ENCODE measurements at places on chromosomes 3 and 15.

GRCh38 chr3:45646051-45646585 lies 43.1 kb upstream of the SACM1L start:
- DNase-seq: no peak

DNA sequence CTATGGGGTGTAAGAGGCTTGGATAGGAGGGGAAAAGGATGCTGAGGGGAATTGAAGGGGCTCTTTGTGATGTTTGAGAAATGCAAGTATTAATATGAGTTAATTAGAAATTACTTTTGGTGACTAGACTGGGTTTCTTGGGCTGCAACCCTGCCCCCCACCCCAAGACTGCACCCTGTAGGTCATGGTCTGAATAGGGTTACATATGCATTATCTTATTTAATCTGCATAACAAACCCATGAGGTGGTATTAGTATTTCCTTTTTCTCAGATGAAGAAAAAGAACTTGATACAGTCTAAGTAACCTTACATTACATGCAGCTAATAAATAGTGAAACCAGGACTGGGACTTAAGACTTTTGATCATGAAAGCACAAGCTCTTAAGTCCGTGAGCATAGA lies 5.6 kb upstream of the ZBTB38 start:
- DNase-seq: no peak

DNA sequence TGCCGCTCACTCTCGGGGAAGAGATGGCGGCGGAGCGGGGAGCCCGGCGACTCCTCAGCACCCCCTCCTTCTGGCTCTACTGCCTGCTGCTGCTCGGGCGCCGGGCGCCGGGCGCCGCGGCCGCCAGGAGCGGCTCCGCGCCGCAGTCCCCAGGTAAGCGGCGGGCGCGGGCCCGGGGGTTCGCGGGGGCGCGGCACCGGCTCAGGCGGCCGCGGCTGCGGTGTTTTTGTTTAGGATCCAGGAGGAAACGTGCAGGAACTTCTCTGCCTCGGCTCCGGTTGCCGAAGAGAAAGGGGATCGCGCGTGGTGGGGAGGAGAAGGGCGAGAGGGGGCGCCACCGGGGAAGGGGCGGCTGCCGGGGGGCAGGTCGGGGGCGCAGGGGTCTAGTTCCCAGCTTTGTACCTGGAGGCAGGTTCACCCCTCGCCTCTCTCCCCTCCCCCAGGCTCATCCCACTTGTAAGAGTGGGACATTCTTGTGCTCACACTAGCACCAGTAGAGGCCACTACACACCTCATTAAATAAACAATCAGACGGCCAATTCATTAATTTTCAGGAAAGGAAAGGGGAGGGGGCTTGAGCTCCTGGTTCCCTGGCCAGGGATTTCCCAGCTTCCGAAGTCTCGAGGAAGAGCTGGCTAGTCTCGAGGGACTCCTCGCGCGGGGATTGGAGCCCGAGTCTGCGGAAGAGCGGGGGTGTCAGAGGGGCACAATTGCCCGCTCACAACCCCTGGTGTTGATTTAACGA lies 562 bp downstream of the NEO1 start:
- peak; percentile 76 for DNase-seq

DNA sequence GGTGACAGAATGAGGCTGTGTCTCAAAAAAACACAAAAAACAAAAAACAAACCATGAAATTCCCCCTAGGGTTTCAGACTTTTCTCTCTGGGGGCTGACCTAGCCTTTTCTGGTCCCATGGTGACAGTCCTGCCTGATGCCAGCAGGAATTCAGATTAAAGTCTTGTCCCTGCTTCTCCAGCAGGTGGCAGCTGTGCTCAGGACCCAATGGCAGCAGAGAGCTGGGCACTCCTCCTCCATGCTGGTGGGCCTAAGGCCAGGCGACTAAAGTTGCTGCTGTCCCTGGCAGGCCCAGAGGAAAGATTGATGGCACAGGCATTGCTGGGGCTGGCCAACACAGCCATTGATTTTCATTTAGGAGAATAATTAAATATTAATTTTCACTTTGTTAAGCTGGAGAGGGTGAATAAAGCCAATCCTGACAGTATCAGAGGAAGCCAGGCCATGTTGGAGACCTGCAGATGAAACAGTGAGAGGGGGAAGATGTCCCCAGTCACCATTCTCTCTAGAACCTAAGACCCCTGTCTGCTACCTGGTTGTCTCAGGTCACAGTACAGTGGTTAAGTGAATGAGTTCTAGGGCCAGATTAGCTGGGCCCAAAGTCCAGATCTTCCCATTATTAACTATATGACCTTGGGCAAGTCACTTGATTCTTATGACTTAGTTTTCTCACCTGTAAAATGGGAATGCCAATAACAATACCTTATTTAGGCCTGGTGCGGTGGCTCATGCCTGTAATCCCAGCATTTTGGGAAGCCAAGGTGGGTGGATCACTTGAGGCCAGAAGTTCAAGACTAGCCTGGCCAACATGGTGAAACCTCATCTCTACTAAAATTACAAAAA lies 7.1 kb downstream of the CELF6 start:
- DNase-seq: peak; percentile 87

DNA sequence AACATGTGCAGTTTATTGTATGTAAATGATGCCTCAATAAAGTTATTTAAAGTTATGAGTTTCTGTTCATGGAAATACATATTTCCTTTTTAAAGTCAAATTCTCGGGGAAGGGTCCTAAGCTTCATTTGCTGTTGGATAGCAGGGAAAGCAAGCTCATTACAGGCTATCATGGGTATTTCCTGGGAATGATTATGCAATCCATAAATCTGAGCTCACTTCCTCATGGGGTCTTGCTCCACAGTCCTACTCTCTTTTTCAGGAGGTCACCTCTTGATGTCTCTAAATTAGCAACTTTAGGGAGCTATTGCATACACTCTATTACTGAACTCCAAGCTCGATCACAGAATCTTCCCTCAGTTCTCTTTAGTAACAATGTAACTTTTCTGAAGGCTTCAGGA lies 69.9 kb upstream of the TP63 start:
- no peak for DNase-seq

DNA sequence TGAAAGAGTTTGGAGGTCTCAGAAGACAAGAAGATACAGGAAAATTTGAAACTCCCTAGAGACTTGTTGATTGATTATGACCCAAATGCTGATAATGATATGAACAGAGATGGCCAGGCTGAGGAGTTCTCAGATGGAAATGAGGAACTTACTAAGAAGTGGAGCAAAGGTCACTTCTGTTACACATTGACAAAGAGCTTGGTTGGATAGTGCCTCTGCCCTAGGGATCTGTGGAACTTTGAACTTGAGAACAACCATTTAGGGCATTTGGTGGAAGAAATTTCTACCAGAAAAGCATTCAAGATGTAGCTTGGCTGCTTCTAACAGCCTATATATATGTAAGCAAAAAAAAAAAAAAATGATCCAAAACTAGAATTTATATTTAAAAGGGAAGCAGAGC lies 48.9 kb upstream of the NAALADL2 start:
- DNase-seq: no peak

GRCh38 chr3:6965881-6966280 lies 105.0 kb downstream of the GRM7 start:
- DNase-seq: no peak

DNA sequence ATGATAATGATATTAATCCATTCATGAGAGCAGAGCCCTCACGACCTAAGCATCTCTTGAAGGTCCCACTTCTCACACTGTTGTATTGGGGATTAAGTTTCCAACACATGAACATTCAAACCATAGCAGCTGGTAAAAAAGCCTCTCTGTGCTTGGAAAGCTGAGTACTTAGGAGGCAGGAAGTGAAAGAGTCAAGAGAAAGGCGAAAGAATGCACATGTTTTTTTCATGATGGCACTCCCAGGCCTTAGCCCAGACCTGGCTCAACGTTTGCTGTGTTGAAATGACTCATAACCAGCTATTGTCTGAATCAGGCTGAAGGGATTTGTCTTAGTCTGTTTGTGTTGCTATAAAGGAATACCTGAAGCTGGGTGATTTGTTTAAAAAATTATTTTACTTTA lies 84.4 kb upstream of the RGMA start:
- no peak for DNase-seq

- DNase-seq: peak; percentile 15
Observed at GRCh38 chr3:66253790-66254620, 33.2 kb downstream of the SLC25A26 start.

GRCh38 chr3:108527109-108527508 lies 16.7 kb upstream of the MYH15 start:
- no peak for DNase-seq

GRCh38 chr15:70792171-70792573 lies 28.8 kb upstream of the UACA start:
- DNase-seq: no peak

- DNase-seq: no peak
Observed at GRCh38 chr3:189053322-189053721, 118.4 kb upstream of the TPRG1 start.

GRCh38 chr15:91874992-91875660 lies 21.6 kb downstream of the SLCO3A1 start:
- DNase-seq: no peak

DNA sequence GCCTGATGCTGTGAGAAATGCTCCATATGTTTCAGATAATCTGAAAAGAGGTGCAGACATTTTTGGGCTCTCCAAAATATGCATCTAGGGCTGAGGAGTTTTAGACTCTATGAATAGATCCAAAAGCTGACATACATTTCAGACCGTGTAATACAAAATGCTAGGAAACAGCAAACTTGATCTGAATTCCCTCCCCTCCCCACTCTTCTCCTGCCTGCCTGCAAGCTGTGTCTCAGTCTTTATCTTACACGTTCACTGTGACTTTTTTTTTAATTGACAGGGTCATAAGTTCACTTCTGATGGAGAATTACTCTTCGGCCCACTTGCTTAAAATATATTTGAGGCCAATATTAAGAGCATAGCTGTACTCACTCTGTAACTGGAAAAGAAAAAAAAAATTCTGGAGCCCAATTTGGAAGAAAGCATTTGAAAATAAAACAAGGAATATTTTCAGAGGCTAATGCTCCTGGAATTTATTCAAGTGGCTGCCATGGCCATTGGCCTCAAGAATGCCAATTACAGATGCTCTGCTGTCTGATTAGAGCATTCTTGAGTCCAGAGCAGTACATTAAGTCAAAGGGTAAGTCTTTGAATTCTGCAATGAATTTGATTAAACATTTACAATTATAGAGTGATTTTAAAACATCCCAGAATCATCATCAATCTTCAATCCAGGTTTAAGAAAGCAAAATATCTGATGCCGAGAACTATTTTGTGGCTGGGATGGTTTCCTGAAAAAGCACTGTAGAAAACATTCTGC lies 146.2 kb upstream of the SEMA6D start:
- DNase-seq: no peak

DNA sequence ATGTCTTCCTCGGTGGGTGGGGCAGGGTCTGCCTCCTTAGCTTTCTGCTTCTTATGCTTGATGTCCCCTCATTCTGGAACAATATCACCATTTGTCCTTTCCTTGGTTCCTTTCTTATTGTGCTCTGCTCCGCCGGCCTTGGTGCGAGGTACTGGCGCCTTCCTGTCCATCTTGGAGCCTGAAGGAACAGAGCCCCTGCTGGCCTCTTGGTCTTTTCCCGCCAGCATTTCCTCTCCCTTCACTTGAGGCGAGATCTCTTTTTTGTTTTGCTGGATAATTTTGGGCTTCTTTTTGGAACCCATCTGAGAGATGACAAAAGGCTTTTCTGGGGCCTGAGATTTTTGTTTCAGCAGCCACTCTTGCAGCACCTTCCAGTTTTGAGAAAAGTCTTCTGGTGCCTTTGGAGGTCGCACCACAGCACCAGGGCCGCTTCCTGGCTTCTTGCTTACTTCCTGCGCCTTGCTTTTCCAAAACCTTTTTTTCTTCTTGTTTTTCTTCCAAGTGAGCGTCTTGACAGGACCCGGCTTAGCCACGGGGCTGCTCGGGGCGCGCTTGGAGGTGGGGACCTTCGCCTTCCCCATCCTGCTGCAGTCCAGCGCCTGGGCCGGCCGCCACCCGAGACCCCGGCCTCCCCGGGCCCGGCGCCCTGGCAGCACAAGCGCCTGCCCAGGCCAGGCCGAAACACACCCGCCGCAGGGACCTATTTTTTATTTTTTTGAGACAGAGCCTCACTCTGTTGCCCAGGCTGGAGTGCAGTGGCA lies 127.1 kb downstream of the KLF13 start:
- DNase-seq: no peak

GRCh38 chr3:51974277-51974962 lies 444 bp upstream of the ABHD14A start:
- peak; percentile 75 for DNase-seq

DNA sequence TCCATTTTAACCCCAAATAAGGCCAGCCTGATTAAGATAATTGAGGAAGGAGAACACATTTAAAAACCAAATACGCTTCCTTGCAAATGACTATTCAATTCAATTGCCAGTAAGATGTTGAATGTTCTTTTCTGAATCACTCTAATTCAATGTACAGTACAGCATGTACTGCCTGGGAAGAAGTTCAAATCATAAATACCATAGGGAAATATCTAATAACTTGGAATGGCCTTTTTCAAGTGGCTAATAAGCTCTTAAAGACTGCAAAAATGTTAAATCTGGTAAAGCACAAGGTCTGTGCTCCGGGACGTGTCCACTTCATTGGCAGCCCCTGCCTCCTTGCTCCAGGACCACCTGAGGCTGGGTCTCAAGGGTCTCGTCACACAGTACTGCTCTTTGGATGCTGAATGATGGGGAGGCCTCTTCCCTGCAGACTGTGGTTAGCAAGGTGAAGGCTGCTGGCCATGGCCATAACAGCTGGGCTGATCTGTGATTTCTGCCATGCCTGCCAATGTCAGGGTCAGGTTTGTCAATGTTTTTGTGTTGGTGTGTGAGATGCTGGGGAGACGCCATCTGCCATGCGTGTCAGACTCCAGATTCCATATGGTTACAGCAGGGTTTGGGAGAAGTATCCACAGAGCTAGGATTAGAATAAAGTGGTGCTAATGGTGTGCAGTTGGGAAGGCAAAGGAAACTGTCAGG lies 300.5 kb downstream of the ADAMTS17 start:
- DNase-seq: no peak

- no peak for DNase-seq
Observed at GRCh38 chr3:12343047-12343501, 54.2 kb downstream of the PPARG start.

- DNase-seq: no peak
Observed at GRCh38 chr3:120182613-120183511, 88.6 kb upstream of the GSK3B start.

- DNase-seq: no peak
Observed at GRCh38 chr3:129820587-129820986, 72.9 kb downstream of the TMCC1 start.

- peak; percentile 19 for DNase-seq
Observed at GRCh38 chr15:77532846-77533245, 99.9 kb downstream of the LINGO1 start.

GRCh38 chr15:86553108-86553507 lies 473.4 kb downstream of the AGBL1 start:
- DNase-seq: no peak

DNA sequence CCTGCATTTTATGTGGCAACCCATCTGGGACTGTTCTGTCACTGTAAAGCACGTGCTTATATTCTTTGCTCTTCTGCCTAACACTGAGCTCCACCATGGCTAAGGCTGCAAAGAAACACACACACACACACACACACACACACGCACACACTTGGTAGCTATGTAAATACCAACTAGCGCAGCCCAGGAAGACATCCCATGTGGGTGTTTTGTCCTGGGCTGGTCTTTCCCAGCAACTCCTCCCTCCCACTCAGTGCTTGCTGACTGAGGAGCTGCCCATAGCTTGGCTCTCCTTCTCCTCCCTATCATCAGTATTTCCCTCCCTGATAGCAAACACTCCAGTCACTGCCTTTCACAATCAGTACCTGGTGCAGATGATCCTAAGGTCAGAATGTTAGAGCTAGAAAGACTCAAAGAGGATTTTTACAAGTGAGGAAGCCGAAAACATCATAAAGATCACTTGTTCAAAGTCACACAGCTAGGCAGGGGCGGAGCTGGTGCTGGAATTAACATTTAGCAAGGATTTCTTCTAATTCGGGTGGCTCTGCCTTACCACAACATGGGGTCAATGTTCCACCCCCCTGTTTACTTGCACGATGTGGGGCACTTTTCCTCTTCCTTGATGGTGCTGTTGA lies 377.1 kb upstream of the TBL1XR1 start:
- peak; percentile 52 for DNase-seq
